Renal cortex interstitium (tissue), 15 donors: ENCODE measurements at places on chromosomes 13 and 19.

DNA sequence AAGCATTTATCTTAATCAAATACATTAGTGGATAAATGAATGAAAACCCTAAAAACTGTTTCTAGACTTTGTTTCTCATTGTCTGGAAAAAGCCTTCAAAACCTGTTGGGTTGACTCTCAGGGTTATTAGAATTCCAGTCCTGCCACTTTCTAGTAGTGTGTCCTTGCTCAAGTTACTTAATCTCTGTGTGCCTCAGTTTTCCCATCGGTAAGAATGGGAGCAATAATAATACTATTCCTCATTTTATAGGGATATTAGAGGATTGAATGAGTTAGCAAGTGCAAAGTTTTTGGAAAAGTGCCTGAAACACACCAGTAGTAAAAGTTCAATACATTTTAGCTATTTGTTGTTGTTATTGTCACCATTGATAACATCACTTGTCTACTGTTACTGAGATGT is 2.9 kb downstream of the URAD start:
- DNase-seq, result no peak

GRCh38 chr19:19460761-19461265 is 54.5 kb downstream of the TSSK6 start:
- no peak for DNase-seq

DNA sequence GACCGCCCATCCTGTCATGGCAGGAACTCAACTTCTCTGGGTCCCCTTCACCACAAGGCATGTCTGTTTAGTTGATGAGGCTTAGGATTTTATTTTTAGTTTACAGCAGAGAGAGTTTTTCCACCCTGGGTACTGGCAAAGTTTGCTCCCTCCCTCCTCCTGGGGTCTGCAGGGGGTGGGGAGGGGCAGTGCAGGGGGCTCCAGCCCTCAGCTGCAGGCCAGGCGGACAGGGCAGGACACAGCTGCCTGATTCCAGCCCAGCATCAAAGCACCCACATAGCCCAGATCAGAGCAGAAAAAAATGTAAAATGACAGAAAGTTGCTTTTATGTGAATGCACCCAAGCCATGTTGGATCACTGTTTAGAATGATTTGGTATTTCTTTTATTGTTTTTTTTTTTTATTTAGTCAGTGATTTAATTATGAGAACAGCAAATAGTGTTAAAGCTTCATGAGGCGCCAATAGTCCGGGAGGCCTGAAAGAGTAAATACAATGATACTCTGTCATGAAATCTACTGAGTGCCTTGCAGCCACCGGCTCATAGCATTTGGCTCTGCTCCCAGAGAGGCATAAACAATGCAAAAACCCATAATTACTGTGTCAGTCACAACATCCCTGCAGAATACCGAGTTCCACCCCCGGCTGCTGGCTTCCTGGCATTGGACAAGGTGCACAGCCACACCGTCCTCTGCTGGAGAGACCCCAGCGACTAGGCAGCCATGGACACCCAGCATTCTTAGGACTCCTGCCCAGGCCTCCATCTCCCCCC is 923.5 kb downstream of the UQCRFS1 start:
- peak; percentile 66 for DNase-seq

GRCh38 chr13:49183672-49184325 is 36.3 kb upstream of the MLNR start:
- no peak for DNase-seq

- no peak for DNase-seq
These were observed 85.4 kb downstream of the KLF12 start for GRCh38 chr13:74048756-74049155.
